ENCODE measurements at places on chromosomes 11 and 22.

DNA sequence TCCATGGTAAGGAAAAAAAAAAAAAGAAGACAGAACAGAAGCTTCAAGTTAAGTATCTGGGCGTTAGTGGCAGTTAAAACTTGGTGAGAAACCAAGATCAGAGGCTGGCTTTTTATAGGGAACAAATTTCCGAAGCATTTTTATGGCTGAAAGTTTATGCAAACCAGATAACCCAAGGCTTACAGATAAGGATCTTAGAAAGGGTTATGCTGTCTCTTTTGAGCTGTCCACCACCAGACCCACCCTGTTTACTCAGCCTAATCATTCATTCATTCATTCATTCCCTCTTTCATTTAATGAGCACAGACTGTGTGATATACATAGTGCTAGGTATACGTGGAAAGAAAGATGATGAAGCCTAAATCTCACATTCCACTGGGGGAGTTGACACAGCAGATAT lies 89.5 kb downstream of the ME3 start:
- DNase-seq = no peak

DNA sequence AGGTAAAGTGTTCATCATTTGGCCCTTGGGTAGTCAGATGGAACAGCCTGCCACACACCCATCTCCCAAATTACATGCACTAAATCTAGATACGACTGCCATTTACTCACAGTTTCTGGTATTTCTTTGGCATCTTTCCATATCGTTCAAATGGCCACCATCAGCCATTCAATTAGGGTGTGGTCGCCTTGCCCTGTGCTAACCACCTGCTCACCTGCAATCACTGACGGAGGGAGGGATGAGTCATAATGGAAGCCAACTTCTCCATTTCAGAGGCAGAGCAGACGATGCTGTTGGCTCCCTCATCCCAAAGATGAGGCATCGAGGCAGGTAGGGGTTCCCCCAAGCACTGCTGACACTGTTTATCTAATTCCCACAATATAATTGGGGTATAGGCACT lies 14.6 kb downstream of the MS4A6A start:
- no peak for DNase-seq

GRCh38 chr11:126419801-126420697 lies 64.6 kb downstream of the ST3GAL4 start:
- DNase-seq = no peak

GRCh38 chr22:23511627-23512347 lies 68.3 kb downstream of the IGLL1 start:
- no peak for DNase-seq
